ENCODE measurements at places on chromosomes 16 and 17. TPM values are rescaled to one million over a fixed set of nuclear protein-coding genes. Genes with fewer than 3 reads are reported as not detected.

The FOXC2 gene
- total RNA-seq: 44.0 TPM

The GGT6 gene
- total RNA-seq: not detected

The CDH13 gene
- total RNA-seq: 124 TPM

The SGSH gene
- 66.0 TPM for total RNA-seq

The ZG16B gene
- not detected for total RNA-seq

The TNFRSF17 gene
- total RNA-seq: not detected

The RNF222 gene
- total RNA-seq: not detected

The SRCIN1 gene
- total RNA-seq: 0.35 TPM

The COPRS gene
- 48.0 TPM for total RNA-seq

The FBRS gene
- 72.5 TPM for total RNA-seq

The SCIMP gene
- total RNA-seq: not detected

The CACNA1H gene
- not detected for total RNA-seq

The SLC43A2 gene
- 41.7 TPM for total RNA-seq

The SPIRE2 gene
- total RNA-seq: 3.1 TPM

The SULT1A4 gene
- total RNA-seq: 8.8 TPM

The IRX3 gene
- not detected for total RNA-seq

The KCNJ2 gene
- 15.5 TPM for total RNA-seq

The EDC4 gene
- 81.2 TPM for total RNA-seq

The KRTAP4-1 gene
- not detected for total RNA-seq

The GPRC5C gene
- total RNA-seq: not detected

The SULT1A1 gene
- 0.62 TPM for total RNA-seq

Data from endothelial cell of umbilical vein (primary cell).